ENCODE measurements at places on chromosomes 7 and 10.

- no peak for DNase-seq
Measured at GRCh38 chr10:12656518-12657142, 307.3 kb downstream of the CAMK1D start.

GRCh38 chr7:24432677-24433076, 140.6 kb upstream of the PALS2 start:
- no peak for DNase-seq

DNA sequence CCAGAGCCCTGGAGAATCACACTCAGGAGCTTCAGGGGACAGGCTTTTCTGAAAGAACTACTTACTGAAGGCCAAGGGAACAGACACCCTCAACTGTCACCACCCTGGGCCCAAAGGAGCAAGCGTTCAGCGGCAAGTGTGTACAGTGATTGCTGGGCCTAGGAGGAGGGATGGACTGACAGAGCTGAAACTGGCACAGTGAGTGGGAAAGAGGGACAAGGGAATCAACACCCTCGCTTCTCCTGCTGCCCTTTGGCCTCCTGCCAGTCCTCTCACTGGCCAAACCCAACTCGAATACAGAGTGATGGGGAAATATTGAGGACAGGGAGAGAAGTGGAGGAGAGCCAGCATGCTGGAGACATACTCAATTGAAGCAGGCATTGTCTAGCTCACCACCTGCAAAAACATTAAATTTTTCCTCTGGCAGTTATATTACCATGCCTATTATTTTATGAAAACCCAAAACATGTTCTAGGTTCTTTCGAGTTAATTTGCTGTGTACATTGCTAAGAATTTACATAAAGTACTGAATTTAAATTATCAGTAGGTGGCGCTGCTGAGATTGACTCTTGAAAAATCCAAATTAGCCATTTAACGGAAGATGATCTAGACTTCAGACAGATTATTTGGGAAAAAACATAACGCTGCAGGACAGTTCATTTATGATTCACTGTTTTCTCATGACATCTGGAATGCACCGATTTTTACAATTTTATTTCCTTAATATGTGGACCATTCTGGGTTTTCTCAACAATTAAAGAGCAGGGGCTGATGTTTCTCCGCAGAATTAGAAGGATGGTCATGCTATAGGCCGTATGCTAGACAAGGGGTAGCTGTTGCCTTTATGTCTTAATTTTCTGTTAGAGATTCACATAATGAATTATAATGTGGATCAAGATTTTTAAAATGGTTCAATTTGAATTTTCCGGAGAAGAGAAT, 14.7 kb upstream of the TMEM236 start:
- no peak for DNase-seq

DNA sequence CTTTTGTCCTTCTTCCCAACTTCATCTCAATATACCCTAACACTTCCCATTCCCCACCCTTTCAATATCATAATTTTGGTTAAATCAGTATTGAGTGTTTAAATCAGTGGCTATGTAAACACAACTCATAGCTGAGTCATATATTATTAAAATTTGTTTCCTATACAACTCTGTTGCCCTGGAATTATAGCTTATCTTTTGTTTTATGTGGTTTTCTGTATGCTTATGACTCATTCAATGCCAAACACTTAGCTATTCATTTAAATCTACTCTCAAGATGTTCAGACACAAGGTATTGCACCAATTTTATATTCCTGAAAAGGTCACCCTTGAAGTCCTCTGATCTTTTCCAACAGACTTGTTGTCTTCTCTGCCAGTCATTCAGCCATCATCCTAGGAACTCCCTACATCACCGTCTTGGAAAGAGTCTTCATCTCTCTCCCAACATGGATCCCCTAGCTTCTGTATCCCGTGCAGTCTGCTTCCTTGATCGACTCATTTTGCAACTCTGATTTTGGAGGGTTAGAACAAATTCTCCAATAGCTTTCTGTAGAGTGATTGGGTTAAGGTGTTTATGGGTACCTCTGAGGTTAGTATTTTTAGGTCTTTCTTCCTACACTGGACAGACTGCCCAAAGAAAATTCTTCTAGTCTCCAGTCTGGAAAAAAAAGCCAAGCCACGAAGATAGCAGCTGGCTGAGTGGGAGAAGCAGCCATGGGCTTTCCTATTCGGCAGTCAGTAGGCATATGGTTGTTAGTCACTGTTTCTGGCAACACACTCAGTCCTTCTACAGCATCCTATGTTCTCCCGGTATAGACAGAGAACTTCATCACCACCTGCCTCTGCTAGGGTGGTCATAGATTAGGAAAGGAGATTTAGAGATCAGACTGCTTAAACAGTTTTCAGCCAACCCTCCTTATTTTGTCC, 102.1 kb downstream of the CRPPA start:
- no peak for DNase-seq

DNA sequence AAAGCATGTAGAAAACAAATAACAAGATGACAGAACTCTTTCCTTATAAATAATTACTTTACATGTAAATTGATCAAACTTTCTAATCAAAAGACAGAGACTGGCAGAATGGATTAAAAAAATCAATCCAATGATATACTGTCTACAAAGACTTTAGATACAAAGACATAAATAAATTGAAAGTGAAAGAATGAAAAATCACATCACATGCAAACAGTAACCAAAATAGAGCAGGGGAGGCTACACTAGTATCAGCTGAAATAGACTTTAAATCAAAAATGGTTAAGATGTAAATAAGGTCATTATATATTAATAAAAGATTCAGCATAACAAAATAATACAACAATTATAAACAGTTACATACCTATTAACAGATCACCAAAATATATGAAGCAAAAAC, 97.3 kb downstream of the SNX13 start:
- DNase-seq: no peak

DNA sequence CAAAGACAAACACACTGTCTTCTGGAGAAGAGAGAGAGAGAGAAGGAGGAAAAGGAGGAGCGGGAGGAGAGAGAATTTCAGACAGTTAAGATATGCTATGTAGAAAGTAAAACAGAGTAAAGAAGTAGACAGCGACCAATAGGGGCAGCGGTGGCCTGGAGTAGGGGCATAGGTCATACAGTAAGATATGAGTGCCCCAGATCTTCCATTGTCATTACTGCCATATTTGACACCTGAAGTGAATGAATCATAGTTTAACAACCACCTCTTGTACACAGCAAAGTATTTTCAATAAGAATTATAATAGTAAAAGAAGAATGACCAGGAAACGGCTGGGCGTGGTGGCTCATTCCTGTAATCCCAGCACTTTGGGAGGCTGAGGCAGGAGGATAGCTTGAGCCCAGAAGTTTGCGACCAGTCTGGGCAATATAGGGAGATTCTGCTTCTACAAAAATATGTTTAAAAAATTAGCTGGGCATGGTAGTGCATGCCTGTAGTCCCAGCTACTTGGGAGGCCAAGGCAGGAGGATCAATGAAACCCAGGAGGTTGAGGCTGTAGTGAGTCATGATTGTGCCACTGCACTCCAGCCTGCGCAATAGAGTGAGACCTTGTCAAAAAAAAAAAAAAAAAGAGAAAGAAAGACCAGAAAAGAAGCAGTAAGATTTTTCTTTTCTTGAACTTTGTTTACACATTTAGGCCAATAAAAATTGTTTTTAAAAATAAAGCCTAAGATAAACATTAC, 77.0 kb upstream of the GPR158 start:
- DNase-seq: no peak

DNA sequence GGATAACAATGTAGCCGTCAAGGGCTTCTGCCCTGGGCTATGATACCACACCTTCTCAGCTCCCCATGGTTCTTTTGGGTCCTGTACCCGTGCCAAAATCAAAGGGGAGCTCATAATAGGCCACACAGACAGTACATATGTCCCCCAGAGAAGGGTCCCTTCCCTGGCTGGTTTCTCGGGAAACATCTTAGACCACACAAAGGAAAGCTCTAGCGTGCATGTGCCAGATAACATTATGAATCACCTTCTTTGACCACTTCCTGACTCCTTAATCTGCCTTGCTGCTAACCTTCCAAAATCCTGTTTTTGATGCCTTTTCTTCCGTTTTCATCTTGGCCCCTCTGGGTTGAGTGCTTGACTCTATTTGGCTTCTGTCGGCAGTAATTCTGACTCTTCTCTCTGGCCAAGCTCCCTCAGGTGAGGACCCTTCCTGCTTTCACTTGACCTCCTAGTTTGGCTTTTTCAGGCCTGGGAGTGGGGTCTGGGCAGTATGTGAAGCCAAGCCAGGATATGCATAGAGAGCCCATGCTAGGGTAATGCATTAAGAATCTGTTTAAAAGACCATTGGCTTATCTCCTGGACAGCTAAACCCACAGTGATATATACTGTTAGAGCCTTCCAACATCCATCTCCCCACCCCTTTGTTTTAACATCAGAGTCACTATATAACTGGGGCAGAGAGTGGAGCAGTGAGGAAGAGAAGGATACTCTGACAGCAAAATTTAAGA, 84.8 kb downstream of the ANLN start:
- no peak for DNase-seq

DNA sequence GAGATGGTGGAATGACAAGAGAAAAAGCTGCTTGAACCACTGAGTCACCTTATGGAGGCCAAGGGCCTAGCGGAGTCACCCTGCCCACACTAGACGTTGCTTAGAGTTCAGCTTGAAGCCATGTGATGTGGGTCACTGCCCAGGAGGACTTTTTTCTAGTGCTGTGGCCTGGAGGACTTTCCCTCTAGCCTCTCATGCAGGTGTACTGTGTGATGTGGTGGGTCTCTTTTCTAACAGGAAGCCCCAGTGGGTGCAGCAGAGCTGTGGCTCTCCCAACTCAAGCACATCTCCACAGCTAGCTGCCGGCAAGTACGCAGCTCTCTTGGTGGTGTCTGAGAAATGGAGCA, 13.6 kb downstream of the POR start:
- no peak for DNase-seq

GRCh38 chr7:11541330-11541729, 290.7 kb downstream of the THSD7A start:
- DNase-seq: no peak

DNA sequence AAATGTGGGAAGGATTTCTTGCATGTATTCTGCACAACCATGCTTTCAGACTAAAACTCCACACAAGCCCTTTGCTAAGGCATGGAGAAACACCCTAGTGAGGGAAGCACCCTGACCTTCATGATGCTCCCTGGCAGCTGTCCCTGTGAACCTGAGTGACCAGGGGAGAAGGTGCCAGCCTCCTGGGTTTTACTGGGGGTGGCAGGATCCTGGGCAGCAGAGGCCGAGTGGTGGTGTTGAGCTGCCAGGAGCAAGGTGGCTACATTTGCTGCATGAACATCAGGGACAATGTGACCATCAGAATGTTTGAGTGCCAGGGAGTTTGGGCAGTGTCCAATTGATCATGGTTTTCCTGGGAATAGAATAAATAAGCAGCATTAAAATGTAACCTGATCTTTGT, 437.9 kb downstream of the TCERG1L start:
- no peak for DNase-seq

GRCh38 chr10:97327348-97328294, 6.9 kb downstream of the FRAT2 start:
- DNase-seq: no peak

DNA sequence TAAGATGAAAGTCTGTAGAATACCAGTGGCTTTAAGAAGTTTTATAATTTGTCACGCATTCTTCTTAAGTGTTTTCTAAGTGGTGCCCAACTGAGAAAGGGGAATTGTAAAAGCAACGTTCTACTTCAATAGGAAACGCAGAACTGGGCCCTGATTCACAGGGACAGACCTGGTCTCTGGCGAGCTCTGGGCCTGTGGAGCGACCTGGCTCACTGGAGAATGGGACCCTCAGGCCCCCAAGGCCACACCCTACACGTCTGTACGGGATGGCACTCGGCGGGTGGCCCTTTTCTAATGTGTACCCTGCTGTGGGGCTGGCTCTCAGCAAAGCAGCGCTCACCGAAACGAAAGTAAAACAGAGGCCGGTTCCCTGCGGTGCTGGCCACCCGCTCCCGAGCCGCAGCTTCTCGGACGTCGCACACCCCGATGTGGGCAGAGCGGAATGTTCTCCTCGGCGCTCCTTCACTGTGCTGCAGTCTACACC, 205.0 kb downstream of the DIP2C start:
- DNase-seq: peak; percentile 70

GRCh38 chr10:66782776-66783175, 143.1 kb upstream of the LRRTM3 start:
- no peak for DNase-seq

GRCh38 chr7:11191574-11192220, 218.0 kb downstream of the PHF14 start:
- no peak for DNase-seq

- DNase-seq: no peak
Measured at GRCh38 chr10:130394832-130395231, 258.6 kb downstream of the GLRX3 start.

- no peak for DNase-seq
Measured at GRCh38 chr7:32518534-32519140, 23.3 kb downstream of the AVL9 start.

DNA sequence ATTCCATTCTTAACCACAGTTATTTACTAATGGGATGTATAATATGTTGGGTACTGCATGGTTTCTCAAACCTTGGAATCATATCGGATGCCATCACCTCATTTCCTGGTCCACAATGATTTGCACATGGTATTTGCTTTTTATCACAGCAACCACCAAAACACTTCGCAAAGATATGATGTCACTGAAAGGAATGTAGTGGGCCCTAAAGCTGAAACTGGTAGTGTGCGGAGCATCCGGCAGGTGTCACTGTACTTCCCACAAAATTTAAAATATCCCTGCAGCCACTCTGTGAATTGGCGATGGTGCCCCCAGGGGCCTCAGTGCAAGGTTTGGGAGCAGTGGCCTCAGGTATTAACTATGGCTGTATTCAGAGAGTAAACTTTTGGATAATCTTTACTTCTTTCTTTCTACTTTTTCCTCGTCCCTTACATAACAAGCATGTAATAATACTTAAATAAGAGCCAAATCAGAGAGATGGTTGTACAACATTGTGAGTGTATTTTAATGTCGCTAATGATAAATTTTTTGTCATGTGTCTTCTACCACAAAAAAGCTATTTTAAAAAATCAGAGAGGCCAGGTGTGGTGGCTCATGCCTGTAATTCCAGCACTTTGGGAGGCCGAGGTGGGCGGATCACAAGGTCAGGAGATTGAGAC, 66.2 kb downstream of the FAM241B start:
- DNase-seq: no peak

DNA sequence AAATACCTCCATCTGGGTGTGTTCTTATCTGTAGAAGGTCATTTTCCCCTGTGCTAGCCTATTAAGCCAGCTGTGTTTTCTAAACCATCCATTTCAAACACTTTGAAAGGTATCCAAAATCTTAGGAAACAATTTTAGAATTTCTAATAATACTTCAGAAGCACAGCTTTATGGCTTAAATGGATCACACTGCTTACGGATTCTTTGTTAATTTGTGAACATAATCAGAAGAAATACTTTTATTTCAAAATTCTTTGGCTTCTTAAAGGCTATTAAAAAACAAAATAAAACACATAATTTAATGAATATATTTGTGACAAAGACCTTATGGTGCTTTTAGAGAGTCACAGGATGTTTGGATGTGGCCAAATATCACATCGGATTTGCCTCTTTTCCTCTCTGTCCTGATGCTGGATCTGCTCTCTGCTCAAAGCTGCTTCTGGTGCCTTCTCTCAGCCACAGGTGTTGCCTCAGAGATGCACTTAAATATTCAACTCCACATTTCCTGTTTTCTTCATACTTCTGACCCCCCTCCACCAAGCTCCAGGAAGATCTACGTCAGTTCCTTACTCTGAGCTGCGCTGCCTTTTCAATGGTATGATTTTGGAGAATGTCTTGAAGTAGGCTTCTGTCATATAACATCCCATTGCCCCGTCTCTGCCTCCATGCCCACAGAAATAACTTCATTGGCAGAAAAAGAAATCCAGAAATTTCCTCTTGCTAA, 230.6 kb downstream of the MLLT10 start:
- DNase-seq: no peak
